ENCODE measurements at places on chromosomes 2 and 18.

GRCh38 chr2:25897506-25897905, 19.2 kb upstream of the ASXL2 start:
- no peak for ATAC-seq

GRCh38 chr2:241072151-241072550, 29.9 kb downstream of the MTERF4 start:
- ATAC-seq, result no peak

DNA sequence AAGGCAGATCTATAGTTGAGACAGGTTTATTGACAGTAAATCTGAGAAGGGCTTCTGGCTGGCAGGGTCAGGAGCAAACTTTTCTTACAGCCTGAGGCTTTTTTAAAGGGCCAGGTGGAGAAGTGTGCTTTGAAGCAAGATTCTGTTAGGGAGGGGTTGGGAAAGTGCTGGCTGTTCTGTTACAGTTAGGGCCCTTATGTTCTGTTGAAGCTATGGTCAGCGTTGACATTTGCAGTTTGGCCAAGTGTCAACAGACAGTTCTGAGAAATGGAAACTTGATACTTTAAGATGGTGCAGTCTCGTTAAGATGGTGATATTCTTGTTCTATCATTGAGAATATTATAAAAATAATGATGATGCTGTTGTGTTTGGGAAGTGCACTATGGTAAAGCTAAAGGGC, 154.2 kb downstream of the RDH14 start:
- ATAC-seq, result no peak

- peak; percentile 95 for ATAC-seq
Observed at GRCh38 chr18:57004366-57005121, 142.3 kb upstream of the BOD1L2 start.

GRCh38 chr2:60641811-60642788, 88.6 kb upstream of the BCL11A start:
- no peak for ATAC-seq

DNA sequence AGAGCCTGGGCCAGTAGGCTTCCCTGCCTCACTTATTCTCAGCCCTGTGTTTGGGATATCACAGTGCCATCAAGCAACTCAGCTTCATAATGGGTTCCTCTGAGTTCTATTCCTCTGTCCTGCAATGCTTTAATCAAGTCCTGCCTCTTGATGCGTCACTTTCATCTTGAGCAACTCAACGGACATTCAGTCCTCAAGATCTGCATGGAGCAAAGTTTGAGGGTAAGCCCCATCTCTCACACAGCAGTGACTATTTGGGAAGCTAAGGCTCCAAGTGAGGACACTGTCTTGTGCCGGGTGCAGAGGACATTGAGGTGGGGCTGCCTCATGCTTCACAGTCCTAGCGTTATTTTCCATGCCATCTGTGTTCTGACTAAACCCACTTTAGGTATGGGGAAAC, 50.9 kb upstream of the PLB1 start:
- no peak for ATAC-seq

- no peak for ATAC-seq
Observed at GRCh38 chr2:159933040-159933726, 129.2 kb downstream of the PLA2R1 start.

- ATAC-seq, result no peak
Observed at GRCh38 chr2:68272246-68272994, 20.1 kb upstream of the PPP3R1 start.
